ENCODE measurements at places on chromosomes 2 and 18.

DNA sequence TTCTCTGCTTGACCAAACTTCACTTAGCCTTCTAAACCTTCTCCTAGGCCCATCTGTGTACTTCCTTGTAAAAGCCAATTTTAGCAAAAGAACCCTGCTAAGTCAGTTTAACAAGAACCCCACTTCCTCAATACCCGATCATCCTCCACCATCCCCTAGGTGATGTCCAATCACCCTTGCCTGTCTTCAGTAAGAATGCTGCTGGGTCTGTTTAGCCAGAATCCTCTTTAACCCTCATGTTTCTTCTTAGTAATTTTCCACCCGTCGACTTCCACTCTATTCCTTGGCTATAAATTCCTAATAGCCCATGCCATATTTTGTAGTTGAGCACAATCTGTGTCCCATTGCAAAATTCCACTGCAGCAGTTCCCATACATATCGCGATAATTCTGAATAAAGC, 780.0 kb upstream of the RAB6C start:
- no peak for DNase-seq

- DNase-seq: no peak
Measured at GRCh38 chr2:207073801-207074678, 91.7 kb downstream of the KLF7 start.

- no peak for DNase-seq
Measured at GRCh38 chr18:32072321-32072720, 19.4 kb upstream of the RNF138 start.

DNA sequence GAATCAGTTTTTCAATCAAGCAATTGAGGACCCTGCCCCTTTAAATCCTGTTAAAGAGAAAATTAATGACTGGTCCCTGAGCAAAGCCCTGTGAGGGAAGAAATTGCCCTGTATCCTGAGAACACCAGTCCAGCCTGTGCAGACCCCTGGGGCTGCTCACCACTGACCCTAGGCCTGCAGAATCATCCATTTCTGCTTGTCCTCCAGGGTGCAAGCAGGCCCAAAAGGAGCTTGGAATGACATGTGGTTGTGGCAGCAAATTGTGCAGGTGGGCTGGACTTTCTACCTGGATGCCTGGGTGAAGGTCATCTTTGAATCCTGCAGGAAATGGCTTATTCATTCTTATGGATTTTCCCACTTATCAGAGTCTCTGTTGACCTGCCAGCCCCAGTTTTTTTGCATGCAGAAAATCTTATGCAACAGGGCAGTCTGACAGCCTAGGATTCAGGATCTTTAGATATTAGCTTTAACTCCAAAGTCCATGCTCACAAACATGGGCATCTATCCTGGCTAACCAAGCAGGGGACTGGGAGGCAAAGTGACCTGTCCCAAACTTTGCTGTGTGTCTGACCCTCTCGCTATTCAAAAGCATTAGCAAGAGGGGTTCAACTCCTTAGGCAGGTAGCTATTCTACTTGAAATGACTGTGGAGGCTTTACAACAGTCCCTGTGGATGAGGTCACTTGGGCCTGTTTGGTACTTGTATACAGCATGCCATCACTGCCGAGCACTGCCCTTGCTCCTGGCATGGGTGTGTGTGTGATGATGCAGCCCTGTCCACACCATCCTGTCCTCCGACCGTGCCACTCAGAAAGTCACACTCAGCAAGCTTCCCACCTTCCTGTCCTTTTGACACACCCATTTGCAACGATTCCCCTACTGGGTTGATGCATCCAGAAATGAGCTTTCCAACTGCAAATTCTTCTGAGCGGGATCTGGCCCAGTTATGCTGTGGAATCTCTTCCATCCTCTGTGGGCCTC, 85.3 kb downstream of the CAPN13 start:
- no peak for DNase-seq

DNA sequence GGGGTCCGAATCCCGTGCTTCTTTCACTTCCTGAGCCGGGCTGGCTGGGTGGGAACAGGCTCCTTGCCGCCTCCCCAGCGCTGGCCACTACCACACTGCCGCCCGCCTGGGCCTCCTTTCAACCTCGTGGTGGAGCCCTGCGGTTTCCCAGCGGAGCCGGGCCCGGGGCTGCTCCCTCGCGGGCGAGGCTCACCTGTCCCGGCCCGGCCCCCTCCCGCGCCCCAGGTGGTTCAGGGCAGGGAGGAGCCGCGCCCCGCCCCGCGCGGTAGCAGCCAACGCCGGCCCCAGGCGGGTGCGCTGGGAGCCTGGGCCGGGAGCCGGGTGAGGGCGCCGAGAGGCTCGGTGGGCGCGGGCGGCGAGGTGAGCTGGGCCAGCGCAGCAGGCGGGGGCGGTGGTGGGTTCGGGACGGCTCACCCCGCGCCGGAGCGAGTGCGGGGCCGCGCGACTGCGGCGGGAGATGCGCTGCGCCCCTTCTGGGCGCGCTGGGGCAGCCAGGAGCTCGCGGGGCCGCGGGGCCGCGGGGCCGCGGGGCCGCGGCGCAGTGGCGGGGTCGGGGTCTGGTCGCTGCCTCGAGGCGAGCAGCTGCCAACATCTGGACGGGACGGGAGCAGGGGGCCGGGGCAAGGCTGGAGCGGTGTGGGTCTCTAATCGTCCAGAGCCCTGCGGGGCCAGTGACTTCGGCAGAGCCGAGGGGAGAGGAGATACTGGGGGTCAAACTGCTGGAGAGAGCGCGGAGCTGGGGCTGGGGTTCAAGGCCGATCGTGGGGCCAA, at the start of gene LYPD6B:
LYPD6B (plus strand) TSS at position 258 of the 771 bp plus-strand sequence. CDS start 92,250 bp downstream, outside the sequence.
- peak; percentile 52 for DNase-seq

GRCh38 chr2:45466053-45466452, 145.0 kb downstream of the SRBD1 start:
- no peak for DNase-seq

DNA sequence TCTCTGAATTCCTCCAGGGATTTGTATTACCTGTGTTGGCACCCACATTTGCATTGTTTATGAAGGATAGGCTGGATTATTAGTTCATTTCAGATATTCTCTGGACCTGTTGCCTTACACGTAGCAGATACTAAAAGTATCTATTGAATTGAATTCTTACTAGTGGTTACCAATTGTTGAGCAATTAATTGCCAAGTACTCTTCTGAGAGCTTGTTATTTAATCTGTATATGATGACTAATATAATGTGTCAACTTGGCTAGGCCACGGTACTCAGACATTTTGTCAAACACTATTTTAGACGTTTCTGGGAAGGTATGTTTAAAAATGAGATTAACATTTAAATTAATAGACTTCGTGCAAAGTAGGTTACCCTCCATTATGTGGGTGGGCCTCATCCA, 2.5 kb upstream of the SPP2 start:
- no peak for DNase-seq

DNA sequence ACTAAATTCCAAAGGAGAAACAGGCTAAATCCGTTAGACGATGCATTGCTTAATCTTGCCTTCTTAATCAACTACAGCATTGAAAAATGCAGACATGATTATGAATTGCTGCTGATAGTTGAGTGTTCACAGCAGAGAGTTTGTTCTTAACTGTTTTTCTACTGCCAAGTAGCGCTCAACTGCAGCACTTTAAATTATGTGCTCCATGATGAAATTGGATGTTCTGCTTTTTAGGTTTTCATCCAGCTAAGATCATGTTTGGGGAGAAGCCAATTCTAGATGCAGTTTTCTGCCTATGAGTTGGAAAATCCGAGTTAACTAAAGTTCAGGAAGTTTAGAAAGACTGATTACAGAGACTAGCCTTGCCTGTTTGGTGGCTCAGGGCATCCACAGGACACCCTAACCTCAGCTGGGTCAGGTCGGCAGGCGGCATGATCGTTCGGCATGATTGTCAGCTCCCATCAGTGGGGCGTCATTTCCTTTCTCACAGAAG, 119.4 kb upstream of the PIEZO2 start:
- no peak for DNase-seq

DNA sequence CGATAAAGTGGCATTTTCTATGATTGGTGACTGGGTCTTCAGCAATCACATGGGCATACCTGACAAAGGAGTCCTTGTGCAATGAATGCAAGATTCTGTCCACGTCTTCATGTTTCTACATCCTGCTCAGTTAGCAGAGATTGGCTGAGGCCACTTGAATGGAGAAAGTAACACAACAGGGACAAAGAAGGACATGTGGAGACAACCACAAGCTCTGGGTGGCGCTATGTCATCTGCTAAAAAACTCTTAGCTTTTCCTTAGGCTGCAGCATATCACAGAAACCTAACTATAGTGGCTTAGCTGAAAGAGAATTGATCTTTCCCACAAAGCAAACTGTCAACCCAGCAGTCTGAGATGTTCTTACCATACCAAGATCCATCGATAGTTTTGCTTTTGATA, 1109.7 kb downstream of the SOCS6 start:
- peak; percentile 54 for DNase-seq

DNA sequence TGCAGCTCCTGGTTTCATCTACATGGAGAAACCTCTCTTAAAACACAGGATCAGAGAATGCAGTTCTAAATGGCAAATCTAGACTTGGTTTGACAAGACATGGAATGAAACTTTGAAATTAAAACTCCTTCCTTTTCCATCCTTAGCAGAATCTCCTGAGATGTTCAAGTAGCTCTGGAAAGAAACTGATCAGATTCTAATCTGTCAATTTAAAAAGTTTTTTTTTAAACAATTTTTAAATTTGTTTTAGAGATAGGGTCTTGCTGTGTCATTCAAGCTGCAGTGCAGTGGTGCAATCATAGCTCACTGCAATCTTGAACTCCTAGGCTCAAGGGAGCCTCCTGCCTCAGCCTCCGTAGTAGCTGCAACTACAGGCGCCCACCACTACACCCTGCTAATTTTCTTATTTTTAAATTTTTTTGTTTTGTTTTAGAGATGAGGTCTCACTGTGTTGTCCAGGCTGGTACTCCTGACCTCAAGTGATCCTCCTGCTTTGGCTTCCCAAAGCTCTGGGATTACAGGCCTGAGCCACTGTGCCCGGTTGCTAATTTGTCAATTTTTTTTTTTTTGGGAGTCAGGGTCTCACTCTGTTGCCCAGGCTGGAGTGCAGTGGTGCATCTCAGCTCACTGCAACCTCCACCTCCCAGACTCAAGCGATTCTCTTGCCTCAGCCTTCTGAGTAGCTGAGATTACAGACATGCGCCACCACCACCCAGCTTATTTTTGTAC, 216.7 kb downstream of the TGIF1 start:
- DNase-seq: no peak

DNA sequence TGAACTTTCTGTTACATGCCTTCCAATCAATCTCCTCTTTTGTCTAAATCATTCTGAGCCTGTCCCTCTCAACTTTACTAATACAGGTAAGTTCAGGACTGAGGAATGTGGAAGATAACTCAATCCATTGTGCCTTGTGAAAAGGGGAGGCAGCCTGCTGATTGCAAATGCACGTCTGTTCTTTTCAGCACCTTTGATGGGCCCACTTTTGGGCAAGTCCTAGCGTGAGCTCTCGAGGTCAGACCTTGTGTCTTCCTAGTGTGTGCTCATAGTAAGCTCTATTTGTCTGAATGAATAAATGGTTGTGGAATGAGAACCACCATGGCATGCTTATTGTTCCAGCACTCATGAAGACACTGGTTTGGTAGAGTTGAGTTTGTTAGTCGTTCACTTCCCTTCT, 50.4 kb upstream of the REL start:
- no peak for DNase-seq

DNA sequence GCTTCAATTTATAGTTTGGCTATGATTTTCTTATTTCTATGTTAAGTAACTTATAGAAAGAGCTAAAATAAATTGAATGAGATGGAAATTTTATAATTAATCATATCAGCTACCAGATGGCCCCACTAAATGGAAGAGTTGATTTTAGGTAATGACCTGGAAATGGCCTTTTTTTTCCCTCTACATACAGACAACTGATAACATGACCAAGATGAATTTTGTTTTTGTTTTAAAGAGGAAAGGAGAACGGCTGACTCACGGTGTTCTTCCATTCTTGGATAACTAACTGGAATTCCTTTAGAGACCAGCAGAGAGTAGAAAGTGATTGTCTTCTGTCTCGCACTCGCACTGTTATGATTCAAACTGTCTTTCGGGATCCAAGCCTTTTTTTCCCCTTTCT, 91.0 kb downstream of the TMEM185B start:
- DNase-seq: no peak

DNA sequence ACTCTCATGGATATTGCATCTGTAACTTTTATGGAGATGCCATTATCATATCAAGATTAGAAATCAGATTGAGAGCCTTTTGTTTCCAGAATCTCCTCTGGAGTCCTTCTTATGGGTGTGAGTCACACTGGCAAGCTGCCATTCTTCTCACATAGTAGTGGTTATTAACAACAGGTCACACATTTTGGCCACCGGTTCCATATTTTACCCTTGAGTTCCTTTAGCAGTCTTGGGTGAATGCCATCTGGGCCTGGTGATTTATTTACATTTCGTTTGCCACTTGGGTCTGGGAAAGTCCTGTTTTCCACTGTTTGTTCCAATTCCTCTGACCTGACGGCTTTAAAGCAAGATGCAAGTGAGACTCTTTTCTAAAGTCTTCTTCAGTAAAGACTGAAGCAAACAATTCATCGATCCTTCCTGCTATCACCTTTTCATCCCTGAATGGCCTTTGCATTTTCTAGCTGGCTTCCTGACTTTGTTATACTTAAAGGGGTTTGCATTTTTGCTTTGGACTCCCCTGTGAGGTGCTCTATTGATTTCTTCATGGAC, 80.5 kb upstream of the CAVIN2 start:
- no peak for DNase-seq

- DNase-seq: no peak
Measured at GRCh38 chr2:4354164-4354563, 650.8 kb downstream of the DCDC2C start.

DNA sequence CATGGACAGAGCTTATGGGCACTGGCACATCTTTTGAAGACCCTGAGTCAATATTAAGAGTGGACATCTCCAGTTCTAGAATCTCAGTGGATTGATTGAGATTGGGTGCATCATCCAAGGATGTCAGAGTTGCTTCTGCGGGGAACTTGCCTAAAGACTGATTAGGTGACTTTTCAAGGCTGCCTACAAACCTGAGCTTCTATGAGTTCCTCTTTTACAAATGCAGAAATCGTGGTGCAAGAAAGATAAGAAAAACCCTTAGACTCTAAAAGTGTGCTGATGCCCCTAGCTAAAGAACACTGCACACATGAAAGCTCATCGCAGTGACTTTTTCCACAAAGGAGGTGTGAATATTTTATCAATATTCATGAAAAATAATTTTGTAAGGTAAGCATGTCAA, 86.8 kb upstream of the NEDD4L start:
- DNase-seq: no peak

DNA sequence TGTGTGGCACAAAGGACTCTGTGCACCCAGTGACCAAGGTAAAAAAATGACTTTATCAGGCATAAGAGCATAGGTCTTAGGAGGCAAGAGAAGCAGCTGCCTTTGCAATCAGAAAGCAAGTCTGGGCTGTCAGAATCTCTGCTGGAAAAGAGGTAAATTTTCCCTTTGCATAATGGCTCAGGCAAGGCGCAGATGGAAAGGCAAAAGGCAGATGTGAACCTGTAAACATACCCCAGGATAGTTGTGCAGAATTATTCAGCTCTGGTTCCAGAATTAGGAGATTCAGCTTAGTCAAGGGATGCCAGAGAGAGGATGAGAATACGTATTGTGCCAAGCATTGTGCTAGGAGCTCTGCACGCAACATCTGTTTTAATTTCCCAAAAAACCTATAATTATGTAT, 258.7 kb downstream of the CLIP4 start:
- DNase-seq: no peak
